Activated CD4-positive, alpha-beta T cell treated with anti-CD3 and anti-CD28 coated beads, Interleukin-2, amount 50 U/mL, for 48 hours (primary cell): ENCODE measurements at places on chromosomes 11 and 22.
A peak's percentile ranks its signal among the peaks of the same experiment; 100 is the strongest.

- DNase-seq: no peak
These were observed 671.7 kb downstream of the BRD1 start for GRCh38 chr22:49155770-49156580.

- no peak for DNase-seq
These were observed 2.2 kb downstream of the TBX1 start for GRCh38 chr22:19762568-19763457.

- DNase-seq: no peak
These were observed 339.7 kb upstream of the B3GAT1 start for GRCh38 chr11:134751766-134752165.

DNA sequence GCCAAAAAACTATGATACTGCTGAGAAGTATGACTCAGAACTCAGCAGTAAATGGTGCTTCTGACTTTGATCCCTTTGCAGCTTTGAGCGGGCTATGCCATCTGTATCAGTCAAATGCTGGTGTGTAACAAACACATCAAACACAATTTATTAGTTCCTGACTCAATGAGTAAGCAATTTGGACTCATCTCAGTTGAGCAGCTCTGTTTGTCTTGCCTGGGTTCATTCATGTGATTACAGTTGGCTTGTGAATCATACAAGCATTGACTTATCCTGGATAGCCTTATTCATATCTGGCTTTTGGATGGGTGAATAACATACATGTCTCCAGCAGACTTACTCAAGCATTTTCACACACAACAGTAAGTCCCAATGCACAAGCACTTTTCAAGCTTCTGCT, 858.8 kb downstream of the METTL15 start:
- no peak for DNase-seq

DNA sequence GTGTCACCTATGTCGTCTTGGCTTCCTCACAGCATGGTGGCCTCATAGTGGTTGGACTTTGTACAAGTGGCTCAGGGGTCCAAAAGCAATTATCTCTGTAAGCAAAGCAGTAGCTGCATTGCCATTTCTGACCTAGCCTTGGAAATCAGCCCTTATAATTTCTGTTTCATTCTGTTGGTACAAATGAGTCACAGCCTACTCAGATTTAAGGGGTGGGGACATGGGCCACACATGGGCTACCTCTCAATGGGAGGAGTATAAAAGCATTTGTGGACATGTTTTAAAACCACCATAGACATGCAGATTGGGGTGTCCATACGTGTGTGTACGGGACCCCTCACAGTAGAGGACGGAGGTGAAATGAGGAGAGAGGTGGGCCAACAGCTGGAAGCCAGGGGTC, 41.6 kb downstream of the CHRDL2 start:
- no peak for DNase-seq

- no peak for DNase-seq
These were observed 9.1 kb downstream of the ANKK1 start for GRCh38 chr11:113396690-113397089.

DNA sequence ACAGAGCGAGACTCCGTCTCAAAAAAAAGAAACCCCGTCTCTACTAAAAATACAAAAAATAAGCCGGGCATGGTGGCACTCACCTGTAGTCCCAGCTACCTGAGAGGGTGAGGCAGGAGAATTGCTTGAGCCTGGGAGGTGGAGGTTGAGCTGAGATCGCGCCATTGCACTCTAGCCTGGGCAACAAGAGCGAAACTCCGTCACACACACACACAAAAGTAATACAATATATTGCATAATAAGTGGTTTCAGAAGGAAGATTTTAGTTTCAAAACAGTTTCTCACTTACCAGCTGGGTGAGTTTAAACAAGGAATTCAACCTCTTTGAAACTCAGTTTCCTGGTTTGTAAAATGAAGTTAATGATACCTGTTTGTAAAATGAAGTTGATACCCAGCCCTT, 32.7 kb upstream of the HTR3A start:
- DNase-seq: no peak

- no peak for DNase-seq
These were observed 90.4 kb downstream of the RBFOX2 start for GRCh38 chr22:35938226-35938625.

- DNase-seq: no peak
These were observed 42.2 kb downstream of the POLD3 start for GRCh38 chr11:74634537-74634936.

DNA sequence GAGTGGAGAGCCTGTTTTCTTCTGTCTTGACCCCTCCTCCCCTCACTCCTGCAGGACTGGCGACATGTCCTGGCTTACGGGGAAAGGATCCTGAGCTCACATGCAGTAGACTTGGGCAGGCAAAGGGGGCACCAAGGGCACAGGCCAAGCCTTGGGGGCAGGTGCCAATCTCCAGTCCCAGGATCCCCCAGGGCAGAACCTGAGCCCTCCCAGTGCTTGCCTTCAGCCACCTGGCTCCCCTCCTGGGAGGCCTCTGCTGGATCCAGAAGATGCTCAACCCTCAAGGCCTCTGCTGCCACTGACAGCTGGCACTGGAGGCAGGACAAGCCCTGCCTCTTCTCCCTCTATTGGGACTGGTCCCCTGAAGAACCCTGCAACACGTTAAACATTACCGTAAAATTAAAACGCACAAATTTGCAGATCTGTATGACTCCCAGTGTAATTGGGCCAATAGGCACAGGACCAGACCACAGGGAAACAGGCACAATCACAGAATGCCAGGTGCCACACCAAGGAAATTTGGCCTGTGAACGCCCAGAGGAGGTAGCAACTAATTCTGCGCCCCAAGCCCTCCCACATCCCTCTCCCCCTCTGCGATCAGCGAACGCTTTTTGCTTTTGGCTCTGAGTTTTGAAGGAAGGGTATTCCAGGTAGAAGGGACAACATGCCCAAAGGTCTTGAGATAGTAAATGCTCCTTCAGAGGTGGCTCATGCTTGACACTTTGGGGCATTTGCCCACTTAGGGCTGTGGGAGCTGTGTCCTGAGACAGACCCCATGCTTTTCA, 967 bp upstream of the LZTR1 start:
- no peak for DNase-seq

DNA sequence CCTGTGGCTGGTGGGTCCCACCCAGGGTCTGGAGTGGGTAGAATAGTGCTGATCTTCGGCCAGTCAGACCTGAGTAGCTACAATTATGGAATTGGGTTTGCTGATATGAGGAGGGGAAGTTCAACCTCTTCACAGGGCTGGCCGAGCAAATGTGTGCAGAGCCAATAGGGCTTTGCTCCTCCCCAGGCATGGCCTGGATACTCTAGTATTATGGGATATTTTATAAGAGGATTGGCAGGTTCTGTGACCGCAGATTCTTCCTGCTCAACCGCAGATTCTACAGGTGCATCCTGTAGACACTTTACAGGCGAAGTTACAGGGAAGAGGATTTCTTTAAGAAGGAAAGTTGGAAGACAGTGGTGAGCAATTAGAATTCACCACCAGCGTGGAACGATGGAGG, 44.3 kb downstream of the TBC1D22A start:
- DNase-seq: no peak

GRCh38 chr11:105588001-105588400, 21.9 kb upstream of the GRIA4 start:
- no peak for DNase-seq

DNA sequence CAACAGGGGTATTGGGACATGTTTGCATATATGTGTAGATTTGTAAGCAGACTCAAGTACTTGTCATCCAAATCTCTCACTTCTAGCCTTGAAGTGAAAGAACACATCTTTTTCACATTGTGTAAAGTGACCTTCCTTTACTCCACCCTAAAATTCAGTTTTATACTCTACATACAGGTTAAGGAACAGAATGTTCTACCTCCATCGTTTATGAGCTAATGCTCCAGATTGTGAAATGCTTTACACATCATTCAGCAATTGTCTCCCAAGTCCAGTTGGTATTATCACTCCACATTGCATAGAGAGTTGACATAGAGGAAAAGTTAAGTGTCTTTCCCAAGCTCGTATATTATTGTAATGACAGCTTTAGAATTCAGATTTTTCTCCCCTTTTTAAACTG, 46.1 kb upstream of the BLID start:
- DNase-seq: no peak

DNA sequence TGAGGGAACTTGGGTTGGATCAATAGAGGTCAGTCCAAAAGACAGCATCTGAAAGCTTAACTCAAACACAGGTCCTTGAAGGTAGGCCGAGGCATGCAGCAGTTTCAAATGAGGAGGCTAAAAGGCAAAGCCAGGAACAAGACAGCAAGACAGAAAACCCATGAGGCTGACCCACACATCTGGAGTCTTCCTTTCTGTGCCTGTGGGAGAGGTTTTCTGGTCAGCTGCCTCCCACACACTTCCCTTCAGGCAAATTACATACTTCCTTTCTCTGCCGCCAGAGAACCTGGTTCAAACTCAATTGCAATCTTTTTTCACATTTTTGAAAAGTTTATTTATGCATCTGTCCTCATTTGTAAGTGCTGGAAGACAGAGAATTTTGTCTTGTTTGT, 29.8 kb upstream of the CRTAM start:
- DNase-seq: peak; percentile 30

DNA sequence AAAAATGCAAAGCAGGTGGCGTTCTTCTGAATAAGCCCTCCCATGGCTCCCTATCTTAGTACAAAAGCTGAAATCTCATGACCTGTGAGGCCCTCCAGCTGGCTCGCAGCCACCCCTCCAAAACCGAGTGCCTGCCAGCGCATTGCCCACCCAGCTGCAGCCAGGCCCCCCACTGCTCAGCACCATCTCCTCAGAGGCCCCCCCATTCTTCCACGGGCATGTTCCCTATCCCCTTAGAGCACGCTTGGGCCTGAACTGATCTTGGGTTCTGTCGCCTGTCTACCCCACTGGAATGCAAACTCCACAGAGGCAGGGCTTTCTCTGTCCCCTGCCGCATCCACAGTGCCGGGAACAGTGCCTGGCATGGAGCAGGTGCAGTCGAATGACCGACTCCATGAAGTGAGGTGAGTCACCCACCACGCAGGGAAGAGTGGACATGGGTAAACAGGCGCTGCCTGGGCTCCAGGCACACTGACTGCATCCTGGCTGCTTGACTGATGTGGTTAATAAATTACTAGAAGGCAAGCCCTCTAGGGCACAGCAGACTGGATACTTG, 11.3 kb upstream of the EFCAB6 start:
- DNase-seq: no peak

GRCh38 chr11:61923166-61924063, 6.0 kb upstream of the RAB3IL1 start:
- no peak for DNase-seq

GRCh38 chr22:29623553-29624169, 20.2 kb downstream of the NF2 start:
- DNase-seq: no peak

- DNase-seq: no peak
These were observed 87.3 kb downstream of the CELSR1 start for GRCh38 chr22:46449974-46450745.

- no peak for DNase-seq
These were observed 36.6 kb downstream of the C11orf58 start for GRCh38 chr11:16774936-16775613.

- DNase-seq: no peak
These were observed 18.2 kb upstream of the TBX1 start for GRCh38 chr22:19742160-19743066.

GRCh38 chr11:122659676-122660554, 4.4 kb downstream of the UBASH3B start:
- no peak for DNase-seq

DNA sequence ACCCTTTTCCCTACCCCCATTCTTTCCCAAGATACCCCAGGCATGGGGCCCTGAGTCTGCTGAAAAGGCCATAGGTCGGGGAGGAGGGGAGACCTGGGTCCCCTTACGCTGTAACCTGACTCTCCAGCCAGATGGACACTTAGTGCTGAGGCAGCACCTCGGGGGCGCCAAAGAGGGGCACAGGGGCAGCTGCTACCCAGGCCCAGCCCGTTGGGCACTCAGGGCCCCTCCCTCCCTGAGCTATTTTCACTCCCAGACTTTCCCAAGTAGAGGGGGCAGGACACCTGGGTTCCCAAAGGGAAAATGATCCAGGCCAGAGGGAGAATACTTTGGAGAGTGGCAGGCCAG, 933 bp downstream of the ACTN3 start:
- DNase-seq: no peak

GRCh38 chr22:20403779-20404140, 9.8 kb downstream of the ZNF74 start:
- no peak for DNase-seq

DNA sequence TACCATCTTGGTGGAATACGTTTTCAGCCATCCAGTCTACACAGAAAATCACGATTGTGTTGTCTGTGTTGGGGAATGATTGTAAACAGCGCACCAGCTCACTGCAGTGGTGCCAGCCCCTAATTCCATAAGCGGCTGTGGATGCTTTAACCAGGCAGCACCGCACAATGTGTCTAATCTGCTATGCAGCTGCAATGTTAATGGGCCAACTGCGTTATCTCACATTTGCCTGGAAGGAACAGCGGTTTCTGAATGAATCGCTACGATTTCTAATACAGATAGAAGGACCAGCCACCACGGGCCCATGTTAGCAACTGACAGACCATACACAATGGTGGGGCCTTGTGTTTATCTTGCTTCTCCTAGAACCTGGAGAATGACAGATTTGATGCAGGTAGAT, 384.5 kb upstream of the KIRREL3 start:
- DNase-seq: no peak

GRCh38 chr22:36171941-36172340, 11.4 kb upstream of the APOL3 start:
- DNase-seq: no peak

- DNase-seq: no peak
These were observed 16.2 kb downstream of the CBX7 start for GRCh38 chr22:39136317-39136716.

DNA sequence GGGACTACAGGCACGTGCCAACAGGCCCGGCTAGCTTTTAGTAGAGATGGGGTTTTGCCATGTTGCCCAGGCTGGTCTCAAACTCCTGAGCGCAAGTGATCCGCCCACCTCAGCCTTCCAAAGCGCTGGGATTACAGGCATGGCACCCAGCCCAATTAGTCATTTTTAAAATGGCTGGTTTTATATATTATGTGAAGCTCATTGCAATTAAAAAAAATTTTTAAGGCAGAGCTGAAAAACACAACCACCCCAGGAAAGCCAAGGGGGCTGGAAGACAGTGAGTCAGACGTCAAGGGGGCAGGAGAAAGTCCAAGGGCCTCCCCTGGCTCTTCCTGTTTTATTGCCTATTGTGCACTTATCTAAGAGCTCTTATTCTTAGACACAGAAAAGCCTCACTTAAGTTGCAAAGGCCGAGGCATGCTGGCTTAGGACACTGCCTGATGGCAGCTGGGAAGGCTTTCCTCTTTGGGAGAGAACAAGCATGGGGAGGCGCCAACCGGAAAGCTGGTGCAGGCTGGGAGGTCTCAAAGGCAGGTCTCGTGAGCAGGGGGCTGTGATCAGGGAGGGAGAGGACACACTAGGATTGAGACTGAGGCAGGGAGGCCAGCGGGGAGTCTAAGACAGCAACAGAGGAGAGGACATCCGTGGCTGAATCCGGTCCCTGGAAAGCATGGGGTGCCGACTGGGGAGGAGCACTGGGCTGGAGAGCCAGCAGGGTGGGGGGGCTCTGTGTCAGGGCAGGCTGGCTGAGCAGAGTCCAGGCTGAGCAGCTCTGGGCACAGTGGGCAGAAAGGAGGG, 11.1 kb upstream of the OSM start:
- DNase-seq: no peak

- DNase-seq: no peak
These were observed 21.1 kb downstream of the SIK3 start for GRCh38 chr11:117076941-117077691.
